ENCODE measurements at places on chromosomes 2 and 18. TPM values are rescaled to one million over a fixed set of nuclear protein-coding genes. Genes with fewer than 3 reads are reported as not detected.

Gene FOXI3
- total RNA-seq = not detected

Gene DHRS9
- 0.37 TPM for total RNA-seq

Gene IL1F10
- total RNA-seq = not detected

Gene ANKRD62
- total RNA-seq = not detected

Gene PLA2R1
- total RNA-seq = not detected

Gene RTTN
- total RNA-seq = 24.7 TPM

Gene TNFRSF11A
- total RNA-seq = 3.1 TPM

Gene NOL4
- total RNA-seq = not detected

Gene ING5
- 44.4 TPM for total RNA-seq

Gene KCNG3
- 0.09 TPM for total RNA-seq

Gene DSG1
- total RNA-seq = not detected

DNA sequence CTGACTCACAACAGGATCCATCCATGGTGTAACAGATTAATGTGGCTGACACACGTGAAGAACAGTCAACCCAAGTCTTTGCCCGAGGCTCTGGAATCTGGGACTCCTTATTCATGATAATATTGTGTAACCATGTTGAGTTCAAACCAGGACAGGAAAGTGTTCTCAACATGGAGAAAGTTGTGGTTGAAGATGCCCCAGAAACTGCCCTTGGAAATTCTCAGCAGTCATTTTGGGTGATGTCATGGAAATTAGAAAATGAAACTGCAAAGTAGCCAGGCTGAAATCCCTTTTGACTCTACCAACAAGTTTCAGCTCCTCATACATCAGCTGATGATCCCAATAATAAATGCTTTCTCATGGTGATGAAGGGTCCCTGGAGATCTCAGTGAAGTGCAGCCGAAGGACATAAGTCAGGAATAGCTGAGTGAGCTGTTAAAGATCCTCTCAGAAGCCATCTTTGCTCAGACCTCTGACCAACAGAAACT is 307.7 kb downstream of the TNS1 start:
- no peaks in the 10 kb centered on the region for H3K36me3 ChIP-seq
- H3K4me3 ChIP-seq = no peak overlapping the region
- no peak overlapping the region for H3K27ac ChIP-seq
- no peaks in the 10 kb centered on the region for H3K27me3 ChIP-seq

DNA sequence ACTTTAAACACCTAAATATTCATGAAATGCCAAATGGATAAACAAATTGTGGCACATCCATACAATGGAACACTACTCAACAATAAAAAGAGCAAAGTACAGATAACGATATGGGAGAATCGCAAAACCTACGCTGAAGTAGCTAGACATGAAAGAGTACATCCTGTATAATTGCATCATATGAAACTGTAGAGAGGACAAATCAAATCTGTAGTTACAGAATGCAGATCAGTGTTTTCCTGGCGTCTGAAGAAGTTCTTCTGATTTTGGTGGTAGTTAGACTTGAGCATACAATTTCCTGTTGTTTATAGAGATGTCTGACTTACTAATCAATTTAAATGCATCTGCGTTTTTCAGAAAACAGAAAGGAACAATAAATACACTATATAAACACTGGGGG is 394.4 kb downstream of the SOCS6 start:
- H3K27ac ChIP-seq = no peak overlapping the region
- no peaks in the 10 kb centered on the region for H3K36me3 ChIP-seq
- H3K4me3 ChIP-seq = no peak overlapping the region
- no peak for DNase-seq
- peaks cover 6% of the 10 kb centered on the region for H3K4me1 ChIP-seq

DNA sequence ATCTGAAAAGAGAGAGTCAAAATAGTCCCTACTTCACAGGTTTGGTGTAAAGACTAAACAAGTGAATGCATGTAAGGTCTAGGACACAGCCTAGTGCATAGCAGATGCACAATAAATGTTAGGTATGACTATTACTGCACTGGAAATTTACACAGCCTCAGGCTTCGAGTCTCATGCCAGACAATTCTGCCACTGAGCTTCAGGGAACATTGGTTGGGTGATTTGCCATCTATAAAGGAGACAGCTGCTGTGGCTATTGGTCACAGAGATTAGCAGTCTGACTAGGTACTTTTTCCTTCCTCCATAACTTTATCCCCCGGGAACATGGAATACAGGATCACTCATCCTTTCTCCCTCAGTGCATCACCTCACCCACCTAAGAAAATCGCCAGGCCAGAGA is 89.2 kb downstream of the FAM124B start:
- no peaks in the 10 kb centered on the region for H3K36me3 ChIP-seq
- no peak overlapping the region for H3K27ac ChIP-seq
- no peaks in the 10 kb centered on the region for H3K4me1 ChIP-seq
- H3K4me3 ChIP-seq = no peak overlapping the region

DNA sequence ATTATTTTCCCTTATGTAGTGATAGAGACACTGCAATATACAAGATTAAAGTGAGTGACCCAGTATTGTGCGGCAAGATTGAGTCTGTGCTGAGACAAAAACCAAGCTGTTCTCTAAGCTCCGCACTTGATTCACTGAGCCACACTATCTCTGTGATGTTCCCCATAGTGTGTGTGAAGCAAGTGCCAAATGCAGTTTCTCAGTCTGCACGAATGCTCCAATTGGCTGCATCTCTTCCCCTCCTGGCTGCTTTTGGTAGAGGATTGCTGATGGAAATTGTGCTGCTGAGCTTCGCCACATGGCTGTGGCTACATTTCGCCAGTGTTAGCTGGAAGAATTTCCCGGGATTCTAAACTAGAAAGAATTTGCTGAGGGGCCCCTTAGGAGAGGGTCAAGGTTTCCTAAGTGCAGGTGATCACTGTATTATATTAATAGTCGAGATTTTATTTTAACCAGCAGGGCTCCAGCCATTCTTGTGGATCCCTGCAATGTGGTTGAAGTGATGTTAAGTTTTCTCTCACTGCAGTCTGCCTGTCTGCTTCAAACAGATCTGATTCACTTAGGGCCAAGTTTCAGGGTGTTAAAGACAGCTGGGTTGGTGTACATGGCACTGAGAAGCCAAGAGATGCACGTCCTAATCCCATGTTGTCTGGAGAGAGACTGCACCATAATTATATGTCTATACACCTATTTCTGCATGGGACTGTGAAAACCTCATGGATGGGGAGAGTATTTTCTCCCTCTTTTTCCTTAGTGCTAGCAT is 317.2 kb downstream of the DCC start:
- H3K27me3 ChIP-seq = no peaks in the 10 kb centered on the region
- DNase-seq = no peak
- no peaks in the 10 kb centered on the region for H3K4me1 ChIP-seq
- H3K27ac ChIP-seq = no peak overlapping the region

DNA sequence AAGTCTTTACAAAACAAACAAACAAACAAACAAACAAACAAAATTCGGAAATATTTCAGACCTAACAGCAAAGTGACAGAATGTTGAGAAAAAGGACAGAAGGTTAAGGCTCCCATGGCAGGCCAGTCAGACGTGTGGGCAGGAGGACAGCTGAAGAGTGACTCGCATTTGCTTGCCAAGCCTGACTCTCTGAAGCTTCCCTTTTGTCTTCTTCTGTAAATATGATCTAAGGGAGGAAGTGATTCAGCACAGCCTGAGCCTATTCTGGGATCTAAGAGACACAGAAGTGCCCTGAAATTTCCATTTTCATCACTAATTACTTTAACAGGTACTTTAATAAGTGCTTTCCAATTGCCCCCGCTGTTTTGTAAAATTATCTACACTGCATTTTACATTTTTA is 134.0 kb upstream of the LYPD1 start:
- no peaks in the 10 kb centered on the region for H3K36me3 ChIP-seq
- H3K27me3 ChIP-seq = no peaks in the 10 kb centered on the region
- no peak overlapping the region for H3K4me3 ChIP-seq
- no peak for DNase-seq
- no peak overlapping the region for H3K27ac ChIP-seq

GRCh38 chr2:237806334-237806733 is 7.8 kb downstream of the RBM44 start:
- DNase-seq = no peak
- no peaks in the 10 kb centered on the region for H3K4me1 ChIP-seq
- H3K36me3 ChIP-seq = no peaks in the 10 kb centered on the region

DNA sequence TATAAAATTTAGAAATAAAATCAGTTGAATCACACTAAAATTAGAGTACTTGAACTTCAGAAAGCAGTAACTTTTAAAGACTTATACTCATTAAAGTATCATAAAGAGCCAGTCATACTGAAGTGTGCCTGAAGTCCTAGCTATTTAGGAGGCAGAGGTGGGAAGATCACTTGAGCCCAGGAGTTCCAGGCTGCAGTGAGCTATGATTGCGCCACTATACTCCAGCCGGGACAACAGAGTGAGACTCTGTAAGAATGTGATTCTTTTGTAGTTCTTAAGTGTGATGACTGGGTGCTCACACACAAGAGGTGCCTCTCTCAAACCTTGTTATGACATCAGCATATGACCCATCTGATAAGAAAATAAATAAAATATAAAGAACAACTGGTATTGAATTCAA is 14.6 kb downstream of the TLK1 start:
- no peak overlapping the region for H3K4me3 ChIP-seq
- no peak overlapping the region for H3K27ac ChIP-seq
- no peaks in the 10 kb centered on the region for H3K36me3 ChIP-seq
- no peak for DNase-seq
- H3K27me3 ChIP-seq = no peaks in the 10 kb centered on the region

- no peak for DNase-seq
- H3K4me3 ChIP-seq = no peak overlapping the region
- peaks cover 4% of the 10 kb centered on the region for H3K27me3 ChIP-seq
- no peak overlapping the region for H3K27ac ChIP-seq
These were observed 216.6 kb downstream of the SH3BP4 start for GRCh38 chr2:235168174-235168979.

DNA sequence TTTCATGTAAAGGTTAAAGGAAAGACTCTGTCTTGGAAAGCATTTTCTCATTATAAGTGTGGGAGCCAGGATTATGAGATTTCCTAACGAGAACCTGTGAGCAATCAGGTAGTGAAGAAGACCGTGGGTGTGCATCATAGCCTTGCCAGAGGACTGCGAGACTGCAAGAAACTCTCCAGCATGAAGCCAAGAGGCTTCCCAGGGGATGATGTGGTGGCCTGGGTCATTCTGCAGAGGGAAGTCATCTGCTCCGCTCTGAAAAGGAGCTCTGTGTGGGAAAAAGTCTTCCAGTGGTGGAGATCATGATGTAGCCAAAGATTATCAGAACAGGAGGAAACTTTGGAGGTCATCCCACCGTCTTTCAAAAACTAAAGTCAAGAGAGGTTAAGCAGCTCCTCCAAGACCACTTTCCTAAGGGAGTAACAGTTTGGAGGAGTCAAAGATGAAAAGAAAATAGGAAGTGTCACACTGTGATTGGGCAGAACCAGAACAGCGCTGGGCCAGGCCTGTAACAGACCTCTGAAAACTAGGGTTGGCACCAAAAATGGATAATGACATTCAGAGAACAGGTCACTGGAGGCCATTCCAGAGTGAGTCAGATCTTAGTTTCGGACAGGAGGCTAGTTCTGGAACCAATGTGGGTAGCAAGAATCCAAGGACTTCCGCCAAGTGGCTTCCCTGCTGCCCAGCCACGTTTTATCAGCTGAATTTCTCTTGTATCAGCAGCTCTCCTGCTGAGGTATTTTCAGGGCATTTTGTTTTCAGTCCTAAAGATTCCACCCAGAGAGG is 113.0 kb downstream of the LRATD1 start:
- H3K27me3 ChIP-seq = no peaks in the 10 kb centered on the region
- H3K4me1 ChIP-seq = no peaks in the 10 kb centered on the region
- DNase-seq = no peak
- H3K36me3 ChIP-seq = no peaks in the 10 kb centered on the region
- no peak overlapping the region for H3K27ac ChIP-seq
- no peak overlapping the region for H3K4me3 ChIP-seq

- H3K4me1 ChIP-seq = no peaks in the 10 kb centered on the region
- H3K4me3 ChIP-seq = no peak overlapping the region
- no peak overlapping the region for H3K27ac ChIP-seq
These were observed 87.3 kb upstream of the HDAC4 start for GRCh38 chr2:239488125-239488524.

DNA sequence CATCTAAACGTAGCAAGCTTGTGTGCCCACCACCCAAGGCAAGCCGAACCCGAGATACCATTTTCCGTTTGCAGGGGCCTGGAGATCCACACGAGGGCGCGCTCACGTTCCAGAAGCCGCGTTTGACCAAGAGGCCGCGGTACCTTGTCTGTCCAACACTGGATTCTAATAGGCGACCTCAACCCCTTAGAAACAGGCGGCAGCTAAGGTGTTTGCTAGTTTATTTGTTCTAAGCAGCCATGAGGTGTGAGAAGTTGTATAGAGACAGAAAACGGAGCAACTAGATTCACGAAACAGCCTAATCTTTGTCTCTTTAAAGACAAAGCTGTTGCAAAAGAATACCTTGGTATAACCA is 4.2 kb downstream of the HOXD11 start:
- H3K4me1 ChIP-seq = no peaks in the 10 kb centered on the region
- H3K27me3 ChIP-seq = peaks cover 81% of the 10 kb centered on the region
- no peaks in the 10 kb centered on the region for H3K36me3 ChIP-seq
- DNase-seq = no peak
- H3K4me3 ChIP-seq = no peak overlapping the region

DNA sequence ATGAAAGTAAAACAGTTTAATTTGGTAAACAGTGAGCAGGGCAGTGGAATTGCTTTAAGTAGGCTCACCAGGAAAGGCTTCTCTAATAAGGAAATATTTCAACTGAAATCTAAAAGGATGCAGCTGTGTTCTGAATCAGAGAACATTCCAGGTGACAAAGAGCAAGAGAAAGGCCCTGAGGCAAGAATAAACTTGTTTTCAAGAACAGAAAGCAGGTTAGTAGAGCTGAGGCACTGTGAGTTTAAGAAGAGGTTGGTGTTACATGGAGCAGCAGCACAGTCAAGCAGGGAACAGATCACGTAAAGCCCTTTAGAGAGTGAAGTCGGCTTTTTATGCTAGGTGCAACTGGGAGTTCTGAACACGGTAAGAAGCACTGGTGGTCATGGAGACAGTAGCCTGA is 57.0 kb upstream of the SCN1A start:
- no peak overlapping the region for H3K4me3 ChIP-seq
- H3K27ac ChIP-seq = no peak overlapping the region
- no peaks in the 10 kb centered on the region for H3K4me1 ChIP-seq

- peak overlapping the region; percentile 72 for H3K4me3 ChIP-seq
- no peaks in the 10 kb centered on the region for H3K36me3 ChIP-seq
- peaks cover 100% of the 10 kb centered on the region for H3K4me1 ChIP-seq
These were observed 116.8 kb downstream of the SPTBN1 start for GRCh38 chr2:54572636-54573536.

DNA sequence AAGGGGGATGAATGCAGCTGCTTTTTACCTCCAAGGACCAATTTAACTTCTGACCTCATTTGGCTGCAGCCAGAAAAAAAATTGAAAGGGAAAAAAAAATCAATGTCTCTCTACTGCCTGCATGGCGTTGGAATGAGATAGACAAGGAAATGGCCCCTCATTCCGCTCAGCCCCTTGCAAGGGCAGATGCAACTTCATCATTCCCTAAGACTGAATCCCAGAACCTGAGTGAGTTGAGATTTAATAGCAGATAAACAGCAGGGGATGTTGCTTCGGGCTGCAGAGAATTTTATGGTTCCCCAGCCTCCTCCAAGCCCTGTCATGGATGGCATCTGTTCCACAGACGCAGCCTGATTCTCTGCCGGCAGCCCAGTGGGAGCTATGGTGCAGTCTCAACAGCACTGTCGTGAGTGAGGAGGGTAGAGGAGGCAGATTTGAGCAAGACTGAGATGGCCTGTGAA is 49.0 kb downstream of the CAPN13 start:
- H3K4me1 ChIP-seq = no peaks in the 10 kb centered on the region
- no peaks in the 10 kb centered on the region for H3K27me3 ChIP-seq
- DNase-seq = no peak
- no peak overlapping the region for H3K27ac ChIP-seq
- H3K36me3 ChIP-seq = no peaks in the 10 kb centered on the region

- DNase-seq = no peak
- H3K4me3 ChIP-seq = no peak overlapping the region
- H3K36me3 ChIP-seq = no peaks in the 10 kb centered on the region
These were observed 95.6 kb upstream of the ACVR1 start for GRCh38 chr2:157971702-157972101.

Data from CD8-positive, alpha-beta memory T cell (primary cell).